Jurkat, Clone E6-1 (cell line): ENCODE measurements at places on chromosomes 2 and 18.

DNA sequence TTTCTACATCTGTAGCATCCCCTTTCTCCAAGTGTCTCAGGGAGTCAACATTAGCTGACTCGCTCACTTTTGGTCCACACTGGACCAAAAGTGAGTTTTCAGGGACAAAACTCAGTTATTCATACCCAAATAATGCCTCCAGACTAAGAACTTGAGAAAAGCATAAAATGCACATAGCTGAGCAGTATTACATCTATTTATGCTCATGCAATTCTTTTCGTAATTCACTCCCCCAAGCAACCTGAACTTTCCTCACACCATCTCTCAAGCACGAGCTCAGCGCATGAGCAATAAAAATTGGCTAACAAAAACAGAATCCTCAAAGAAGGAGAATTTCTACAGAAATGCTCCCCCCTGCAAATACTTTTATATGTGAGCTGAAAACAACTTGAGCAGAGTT is 17.0 kb downstream of the SFT2D3 start:
- DNase-seq = no peak

- no peak for DNase-seq
Observed at GRCh38 chr18:60965856-60966255, 367.4 kb upstream of the CDH20 start.

DNA sequence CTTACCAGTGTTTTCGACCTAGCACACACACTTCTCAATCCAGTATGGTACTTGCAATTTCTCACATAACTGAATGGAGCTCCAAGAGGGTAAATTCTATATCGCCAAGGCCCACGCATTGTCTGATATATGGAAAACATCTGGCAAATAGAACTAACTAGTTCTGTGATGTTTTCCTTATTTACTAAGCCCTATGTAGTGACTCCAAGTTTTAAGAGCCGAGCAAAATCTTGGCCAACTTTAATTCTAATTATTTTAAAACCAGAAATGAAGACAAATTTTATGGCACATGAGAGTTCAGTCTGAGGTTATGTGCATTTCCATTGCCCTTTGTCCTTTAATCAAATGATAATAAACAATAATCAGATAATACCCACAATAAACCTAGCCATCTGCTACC is 1119.7 kb upstream of the CNTNAP5 start:
- no peak for DNase-seq

DNA sequence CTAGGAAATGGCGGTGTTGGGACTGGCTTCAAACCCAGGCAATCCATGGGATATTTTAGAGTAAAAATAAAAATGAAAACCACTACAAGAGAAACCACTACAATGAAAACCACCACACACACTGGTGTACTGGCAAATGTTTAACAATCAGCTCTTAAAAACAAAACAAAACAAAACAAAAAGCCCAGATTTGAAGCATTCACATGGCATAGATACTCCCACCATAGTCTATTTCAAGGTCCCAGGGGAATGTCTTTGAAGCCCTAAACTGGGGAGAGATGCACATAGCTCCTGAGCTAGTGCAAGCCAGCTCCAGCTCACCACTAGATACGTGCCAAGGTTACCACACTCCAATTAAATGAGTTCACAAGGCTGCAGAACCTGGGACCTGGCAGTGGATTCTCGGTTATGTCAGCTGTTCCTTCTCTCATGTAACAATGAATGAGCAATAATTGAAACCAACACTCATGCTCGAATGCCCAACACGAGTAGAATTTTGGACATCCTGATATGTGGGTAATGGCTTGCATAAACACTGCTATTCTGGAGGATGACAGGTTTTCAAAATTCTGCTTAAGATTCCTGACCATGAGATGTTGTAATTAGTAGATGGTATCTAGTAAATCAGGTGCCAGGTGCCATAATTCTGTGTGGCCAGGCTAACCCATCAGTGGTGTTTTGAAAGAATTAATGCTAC is 102.2 kb downstream of the OSBPL6 start:
- DNase-seq = no peak

- no peak for DNase-seq
Observed at GRCh38 chr2:215755641-215756345, 257.6 kb downstream of the MREG start.

DNA sequence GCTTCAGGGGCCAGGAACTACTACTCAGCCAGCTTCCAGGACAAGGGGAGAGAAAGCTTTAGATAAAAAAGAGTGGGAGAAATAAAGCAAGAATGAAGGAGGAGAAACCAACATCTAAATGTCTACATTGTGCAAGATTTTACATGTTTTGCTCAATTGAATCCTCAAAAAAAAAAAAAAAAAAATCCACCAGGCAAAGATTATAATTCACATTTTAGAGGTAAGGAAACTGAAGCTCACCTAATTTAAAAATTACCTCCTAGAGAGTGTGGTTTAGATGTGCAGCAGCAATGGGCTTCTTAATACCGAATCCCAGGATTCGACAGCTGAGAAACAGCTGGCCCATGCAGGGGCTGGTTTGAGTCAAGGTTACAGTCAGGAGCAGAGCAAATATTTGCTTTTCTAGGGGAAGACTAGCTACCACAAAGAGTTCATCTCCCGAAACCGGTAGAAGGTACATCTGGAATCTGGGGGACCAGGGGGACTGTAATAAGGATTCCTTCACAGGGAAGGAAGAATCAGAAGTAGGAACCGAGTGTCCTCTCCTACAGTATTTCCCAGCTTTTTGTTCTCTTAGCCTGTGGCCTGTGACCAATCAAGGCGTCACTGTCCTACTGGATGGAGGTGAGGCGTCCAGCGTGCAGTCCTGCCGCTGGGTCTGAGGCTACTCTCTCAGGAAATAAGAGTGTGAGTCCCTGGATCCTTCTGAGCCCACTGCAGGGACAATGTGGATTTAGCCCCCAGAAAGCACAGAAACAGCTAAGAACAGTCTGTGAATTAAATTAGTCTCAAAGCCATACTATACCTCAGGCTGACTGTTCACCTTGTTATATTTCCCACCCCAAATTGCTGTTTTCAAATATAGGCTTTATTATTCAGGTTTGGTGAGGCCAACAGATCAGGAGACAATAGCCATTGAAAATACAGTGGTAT is 42.3 kb downstream of the IL1R2 start:
- DNase-seq = no peak

DNA sequence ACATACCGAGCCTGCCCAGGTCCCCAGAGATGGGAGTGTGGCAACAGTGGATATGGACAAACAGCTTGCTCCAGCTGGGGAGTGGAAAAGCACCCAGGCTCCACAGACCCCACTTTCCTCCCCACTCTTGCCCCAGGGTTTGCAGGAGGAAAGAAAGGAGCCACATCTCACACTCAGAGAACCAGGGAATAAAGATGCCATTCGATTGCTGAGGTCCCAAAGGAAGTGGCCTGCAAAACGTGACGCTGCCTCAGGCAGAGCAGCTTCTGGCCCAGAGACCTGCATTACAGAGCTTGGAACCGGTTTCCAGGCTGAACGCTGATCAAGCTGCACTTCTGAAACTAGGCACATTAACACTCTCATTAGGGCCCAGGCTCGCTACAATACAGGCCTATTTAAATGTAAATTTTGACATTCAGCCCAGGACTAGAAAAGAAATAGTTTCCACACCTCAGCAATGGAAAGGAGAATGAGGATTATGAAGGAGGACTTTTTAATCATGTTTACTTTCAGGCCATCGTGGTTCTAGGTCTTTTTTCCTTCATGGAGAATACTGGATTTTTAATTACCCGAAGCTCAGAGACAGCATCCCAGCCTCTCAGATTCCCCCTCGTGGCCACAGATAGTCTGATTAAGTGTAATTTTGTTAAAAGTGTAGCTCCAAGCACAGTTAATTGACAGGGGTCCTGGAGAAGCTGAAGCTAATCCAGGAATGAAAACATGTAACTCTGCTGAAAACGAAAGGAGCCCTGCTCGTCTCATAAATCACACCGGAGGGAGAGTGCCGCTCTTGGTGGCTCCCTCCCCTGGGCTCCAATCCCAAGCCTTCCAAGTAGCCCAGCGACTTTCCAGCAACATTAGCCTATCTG is 221.3 kb upstream of the RAB6C start:
- no peak for DNase-seq

GRCh38 chr2:46601328-46601963 is 122.1 kb downstream of the TMEM247 start:
- no peak for DNase-seq

DNA sequence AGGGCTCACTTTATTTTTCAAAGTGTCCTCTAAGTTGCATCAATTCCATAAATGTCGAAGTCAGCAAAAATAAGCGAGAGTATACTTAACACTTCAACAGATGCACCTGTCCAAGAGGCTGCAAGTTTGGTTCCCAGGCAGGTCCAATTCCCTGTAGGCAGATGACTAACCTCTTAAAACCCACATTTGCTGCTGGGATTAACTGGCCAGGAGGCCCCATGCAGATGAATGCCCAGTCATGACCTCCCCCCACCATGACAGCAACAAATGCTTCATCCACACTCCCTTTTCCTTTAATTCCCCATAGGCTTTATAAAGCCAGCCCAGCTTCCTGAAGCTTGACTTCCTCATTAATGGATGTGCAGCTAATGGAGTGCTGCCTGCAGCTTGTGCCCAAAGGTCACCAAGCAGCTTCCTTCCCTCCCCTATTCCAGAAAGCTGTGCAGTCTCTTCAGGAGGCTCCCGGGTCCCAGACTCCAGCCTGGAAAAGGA is 35.7 kb downstream of the REEP1 start:
- DNase-seq = no peak

- no peak for DNase-seq
Observed at GRCh38 chr2:149463328-149464002, 124.1 kb downstream of the MMADHC start.

DNA sequence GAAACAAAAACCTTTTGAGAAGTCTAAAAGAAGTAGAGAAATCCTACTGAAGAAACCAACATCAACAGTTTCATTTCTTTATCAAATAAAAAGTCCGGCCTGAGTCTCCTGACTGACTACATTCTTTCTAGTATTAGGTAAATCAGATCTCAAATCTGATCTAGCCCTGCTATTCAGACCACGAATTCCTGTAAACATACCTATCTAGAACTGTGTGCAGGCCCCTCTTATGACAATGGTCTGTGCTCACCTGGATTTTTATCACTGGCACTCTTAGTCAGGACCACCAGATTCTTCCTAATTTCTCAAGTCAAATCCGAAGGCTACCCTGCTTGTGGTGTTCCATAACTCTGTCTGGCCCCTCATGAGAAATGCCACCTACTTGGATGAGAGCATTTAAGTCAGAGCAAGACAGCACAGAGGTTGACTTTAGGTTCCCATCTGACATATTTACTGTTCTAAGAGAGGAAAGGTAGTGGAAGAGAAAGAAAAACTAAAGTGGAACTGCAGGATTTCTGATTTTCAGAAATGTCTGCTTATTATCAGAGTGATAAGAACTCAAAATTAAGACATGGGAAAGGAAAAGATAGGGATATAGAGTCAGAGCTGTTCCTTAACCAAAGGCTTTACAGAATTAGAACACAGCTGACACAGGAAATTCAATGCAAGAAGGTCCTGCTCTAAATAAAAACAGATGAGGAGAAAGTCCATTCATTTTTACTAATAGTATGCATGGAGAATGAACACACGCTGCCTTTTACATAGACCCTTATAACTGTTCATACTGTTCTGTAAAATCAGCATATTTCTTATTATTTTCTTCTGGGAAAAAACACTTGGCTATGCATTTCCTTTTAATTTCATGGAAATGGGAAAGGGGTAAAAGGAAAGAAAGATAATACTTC is 56.5 kb downstream of the SLC8A1 start:
- no peak for DNase-seq

GRCh38 chr2:239005586-239005985 is 157.7 kb downstream of the TWIST2 start:
- DNase-seq = no peak

- no peak for DNase-seq
Observed at GRCh38 chr2:23291239-23291638, 93.7 kb upstream of the KLHL29 start.

DNA sequence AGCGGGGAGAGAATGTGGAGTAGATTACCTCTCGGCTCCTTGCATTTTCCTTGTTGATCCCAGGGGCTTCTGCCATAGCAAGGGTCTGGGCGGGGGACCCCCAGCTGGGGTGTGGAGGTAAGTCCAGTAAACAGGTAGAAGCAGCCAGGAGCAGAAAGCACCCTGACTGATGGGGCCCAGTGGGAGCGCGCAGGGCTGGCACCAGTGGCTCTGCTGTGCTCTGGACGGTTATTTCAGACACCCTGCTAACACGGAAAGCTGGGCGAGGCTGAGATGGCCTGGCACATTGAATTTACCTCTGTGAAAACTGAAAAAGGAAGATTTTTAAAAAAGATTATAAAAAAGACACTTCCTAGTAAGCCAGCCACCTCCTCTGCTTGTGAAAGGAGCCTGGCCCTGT is 109.6 kb upstream of the STPG4 start:
- DNase-seq = no peak

DNA sequence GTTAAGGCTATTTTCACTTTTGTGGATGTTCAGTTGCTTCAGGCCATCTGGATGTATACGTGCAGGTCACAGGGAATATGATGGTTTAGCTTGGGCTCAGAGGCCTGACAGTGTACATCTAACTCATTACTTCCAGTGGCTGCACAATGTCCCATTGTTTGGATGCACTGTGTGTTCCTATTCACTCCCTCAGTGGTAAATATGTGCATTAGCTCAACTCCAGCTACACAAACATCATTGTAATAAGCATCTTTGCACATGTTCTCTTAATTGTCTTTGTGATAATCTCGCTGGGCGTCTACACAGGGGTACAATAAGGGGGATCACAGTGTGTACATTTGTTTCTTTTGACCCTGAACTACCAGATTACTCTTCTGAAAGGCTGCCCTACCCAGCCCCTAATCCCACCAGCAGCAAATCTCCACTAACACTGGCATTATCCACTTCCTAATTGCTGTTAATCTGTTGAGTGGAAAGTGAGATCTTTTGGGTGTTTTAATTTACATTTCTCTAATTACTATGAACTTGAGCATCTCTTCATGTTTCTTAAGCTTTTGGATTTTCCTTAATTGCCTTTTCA is 56.1 kb upstream of the POLE4 start:
- no peak for DNase-seq

DNA sequence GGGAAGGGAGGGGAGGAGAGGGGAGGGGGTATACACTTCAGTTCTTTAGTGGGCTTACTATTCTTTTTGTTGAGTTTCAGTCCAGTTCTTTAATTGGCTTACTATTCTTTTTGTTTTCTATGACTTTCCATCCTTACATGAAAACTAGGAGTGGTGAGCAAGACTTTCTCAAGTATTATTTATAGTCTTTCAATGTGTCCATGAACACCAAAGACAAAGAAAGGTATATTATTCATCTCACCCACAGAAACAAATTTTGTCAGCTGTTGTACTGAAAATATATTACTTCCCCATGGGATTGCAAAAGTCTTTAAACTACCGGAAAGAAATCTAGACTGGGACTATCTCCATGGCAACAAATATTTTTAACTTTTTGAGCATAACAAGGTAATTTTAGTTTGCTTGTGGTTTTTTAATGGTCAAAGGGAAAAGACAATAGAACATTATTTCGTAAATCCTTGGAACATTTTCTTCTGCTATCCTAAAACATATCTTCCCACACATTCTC is 17.6 kb downstream of the ADAM17 start:
- DNase-seq = no peak

GRCh38 chr2:149744865-149745264 is 157.3 kb upstream of the MMADHC start:
- no peak for DNase-seq
